ENCODE measurements at places on chromosomes 6 and 20.

DNA sequence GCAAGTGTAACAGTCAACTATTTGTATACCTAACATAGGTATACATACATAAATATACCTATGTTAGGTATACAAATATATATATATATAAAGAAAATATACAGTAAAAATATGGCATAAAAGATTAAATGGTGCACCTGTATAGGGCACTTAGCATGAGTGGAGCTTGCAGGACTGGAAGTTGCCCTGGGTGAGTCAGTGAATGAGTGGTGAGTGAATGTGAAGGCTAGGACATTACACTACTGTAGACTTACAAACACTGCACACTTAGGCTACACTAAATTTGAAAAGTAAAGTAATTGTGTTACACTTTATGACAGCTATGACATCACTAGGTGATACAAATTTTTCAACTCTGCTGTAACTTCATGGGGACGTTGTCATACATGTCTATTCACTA lies 65.6 kb downstream of the CDC5L start:
- no peak for DNase-seq

GRCh38 chr20:1125277-1125676 lies 6.9 kb downstream of the PSMF1 start:
- DNase-seq = no peak

- DNase-seq = peak; percentile 37
Observed at GRCh38 chr6:24982231-24982630, 46.5 kb upstream of the RIPOR2 start.

DNA sequence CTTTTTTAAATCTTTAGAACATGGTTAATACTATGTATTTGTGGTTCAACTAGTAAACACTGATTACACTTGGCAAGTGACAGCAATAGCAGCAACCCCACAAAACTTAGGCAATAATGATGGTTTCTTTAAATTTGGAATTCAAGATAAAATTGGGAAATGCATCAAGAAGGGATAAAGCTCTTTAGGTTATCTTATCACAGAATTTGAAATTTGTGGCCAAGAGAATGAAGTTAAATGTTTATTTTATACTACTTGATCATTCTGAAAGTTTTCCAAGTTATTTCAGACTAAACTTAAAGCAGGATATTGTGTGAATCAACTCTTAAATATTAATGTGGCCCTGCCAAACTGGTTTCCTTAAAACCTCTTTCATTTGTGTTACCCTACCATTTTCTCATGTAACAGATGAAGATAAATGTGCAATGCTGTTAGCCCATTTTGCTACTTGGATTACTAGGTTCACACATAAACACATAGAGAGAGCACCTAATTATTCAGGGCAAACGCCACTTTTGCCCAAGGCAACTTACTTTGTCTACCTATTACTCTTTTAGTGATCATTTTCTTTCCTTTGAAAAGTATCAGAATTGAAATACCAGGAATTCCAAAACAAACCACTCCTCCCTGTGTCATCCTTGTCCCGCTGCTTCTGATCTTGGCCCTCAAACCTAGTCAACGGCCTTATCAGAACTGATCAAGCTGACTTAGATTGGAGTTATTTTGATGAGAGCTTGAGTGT lies 186.7 kb upstream of the TENT5A start:
- DNase-seq = no peak

DNA sequence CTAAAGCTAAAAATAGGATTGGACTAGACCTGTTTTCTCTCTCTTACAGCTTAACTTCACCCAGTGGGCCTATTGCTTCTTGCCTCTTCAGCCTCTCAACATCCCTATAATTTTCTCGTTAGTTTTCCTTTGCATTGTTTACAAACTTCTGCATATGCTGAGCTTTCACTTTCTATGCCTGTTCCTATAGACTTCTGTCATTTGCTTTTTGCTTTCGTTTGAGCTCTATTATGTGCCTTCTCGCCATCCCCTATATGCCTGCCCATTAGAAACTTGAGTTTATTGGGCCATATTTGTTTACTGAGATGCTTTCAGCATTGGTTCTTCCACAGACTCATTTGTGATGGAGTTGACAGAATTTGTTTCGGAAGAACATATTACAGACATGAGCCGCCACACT lies 40.9 kb downstream of the NCOA7 start:
- DNase-seq = no peak

GRCh38 chr6:159595173-159595572 lies 97.9 kb downstream of the SOD2 start:
- no peak for DNase-seq

DNA sequence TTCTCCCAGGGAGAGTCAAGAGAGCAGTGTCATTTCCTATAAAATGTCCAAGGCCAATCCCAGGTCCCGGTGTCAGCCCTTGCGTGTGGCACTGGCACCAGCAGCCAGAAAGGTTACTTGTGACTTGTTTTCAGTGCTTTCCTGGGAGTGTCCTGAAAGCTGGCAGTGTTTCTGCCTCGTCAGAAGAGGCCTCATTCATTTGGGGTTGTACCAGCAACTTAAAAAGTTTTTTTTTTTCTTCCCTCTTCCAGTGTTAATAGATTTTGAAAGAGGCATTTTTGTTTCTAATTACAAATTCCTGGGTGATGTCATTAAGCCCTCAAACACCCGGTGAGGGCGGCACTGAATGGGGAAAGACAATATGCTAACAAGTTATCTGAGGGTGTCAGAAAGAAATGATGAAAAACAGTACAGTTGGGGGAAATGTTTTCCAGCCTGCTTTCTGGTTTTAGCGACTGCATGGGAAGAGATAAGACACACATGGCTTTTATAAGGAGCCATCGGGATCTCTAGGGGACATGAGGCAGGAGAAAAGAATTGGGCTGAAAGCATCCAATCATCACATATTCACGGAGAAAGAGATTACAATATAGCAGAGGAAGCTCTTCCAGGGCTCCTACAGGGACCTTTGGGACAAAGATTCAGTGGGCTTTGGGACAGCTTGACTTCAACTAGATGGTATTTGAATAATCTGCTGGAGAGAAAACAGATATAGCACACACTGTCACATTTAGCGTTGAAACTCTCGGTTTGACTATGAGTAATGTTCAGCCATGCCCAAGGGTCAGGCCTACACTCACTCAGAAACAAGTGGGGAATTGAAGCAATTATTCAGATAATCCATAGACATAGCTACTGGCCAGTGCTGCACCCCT lies 153.0 kb downstream of the BCAS1 start:
- DNase-seq = no peak

DNA sequence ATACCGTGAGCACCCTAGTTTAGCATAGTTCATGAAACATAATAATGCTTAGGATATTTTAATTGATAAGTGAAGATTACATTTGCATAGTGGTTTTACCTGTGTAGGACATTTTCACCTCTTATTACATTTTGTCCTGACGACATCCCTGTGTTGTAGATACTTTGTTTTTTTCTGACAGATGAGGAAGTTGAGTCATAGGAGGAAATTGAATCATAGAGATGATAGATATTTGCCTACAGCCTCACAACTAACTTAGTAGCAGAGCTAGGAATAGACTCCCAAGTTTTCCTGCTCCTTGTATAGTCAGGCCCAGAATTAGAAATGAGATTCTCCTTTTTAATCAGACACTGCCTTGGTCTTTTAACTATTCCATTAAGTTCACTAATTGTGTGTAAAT lies 100.5 kb upstream of the SUPT3H start:
- DNase-seq = no peak

- no peak for DNase-seq
Observed at GRCh38 chr20:59333951-59334350, 33.5 kb downstream of the EDN3 start.

GRCh38 chr6:28269492-28269891 lies 2.5 kb downstream of the ZSCAN26 start:
- DNase-seq = no peak

DNA sequence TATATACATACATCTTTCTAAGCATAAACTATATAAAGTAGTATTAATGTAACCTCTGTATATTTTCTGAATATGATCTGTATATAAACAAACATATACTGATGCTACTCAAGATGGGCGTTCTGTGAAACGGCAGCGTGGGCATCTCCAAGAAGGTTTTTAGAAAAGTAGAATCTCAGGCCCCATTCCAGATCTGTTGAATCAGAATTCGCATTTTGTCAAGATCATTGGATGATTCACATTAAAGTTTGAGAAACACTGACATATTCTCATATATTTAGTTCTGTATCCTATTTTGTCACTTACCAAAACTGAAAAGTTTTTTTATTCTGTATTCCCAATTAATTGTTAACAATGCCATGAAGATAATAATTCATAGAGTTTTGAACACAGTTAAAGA lies 5.5 kb downstream of the C6orf141 start:
- DNase-seq = no peak
